ENCODE measurements at places on chromosomes 12 and 14.

DNA sequence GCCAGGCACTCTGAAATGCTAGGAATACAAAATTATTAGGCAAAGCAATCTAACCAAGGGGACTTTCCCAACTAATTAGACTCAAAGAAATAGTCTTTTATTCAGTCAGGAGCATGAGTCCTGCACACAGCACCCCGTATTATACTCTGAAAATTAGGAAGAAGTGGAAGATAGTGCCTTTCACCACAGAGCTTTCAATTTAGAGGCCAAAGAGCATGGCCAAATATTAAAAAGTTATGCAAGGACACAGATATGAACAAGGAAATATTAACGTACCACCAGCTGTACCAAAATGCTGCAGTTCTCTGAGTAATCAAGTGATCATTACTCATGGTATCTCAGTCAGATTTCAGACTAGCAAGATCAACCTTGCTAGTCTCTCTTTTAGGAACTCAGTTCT is 22.6 kb upstream of the MDM2 start:
- no peak for DNase-seq

DNA sequence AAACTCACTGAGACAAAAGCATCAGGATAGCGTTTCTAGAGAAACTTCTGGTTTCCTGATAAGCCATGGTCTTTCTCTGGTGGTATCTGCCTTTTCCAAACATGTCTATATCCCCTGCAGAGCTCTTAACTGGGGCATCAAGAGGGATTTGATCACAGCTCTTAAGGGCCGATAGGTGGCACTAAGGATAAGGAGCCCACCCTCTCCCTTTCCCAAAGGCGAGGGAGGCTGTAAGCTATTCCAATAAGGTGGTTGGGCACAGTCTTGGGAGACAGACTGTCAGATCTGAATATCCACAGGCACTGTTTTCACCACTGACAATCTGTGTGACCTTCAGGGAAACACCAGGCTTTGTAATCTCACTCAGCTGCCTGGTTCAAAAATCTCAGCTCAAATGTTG is 206.0 kb downstream of the ADGRD1 start:
- DNase-seq: no peak

DNA sequence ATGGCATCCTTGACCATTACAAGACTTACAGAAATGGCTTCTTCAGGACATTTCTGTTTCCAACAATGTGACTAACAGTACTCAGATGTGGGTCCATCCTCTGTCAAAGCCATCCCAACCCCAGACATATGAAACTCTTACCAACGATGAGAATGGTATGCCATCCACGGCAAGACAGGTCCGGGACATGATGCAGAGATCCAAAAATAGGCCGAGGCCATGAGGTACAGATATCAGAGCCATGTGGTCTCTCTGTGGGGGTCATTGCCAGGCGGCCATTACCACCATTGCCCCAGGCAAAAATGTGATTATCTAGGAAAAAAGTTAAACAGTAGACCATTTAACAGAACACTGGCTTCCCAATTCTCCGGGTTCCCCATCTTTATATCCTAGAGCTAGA is 27.5 kb downstream of the ZC2HC1C start:
- no peak for DNase-seq

GRCh38 chr12:65229441-65229840 is 49.0 kb upstream of the MSRB3 start:
- DNase-seq: no peak

DNA sequence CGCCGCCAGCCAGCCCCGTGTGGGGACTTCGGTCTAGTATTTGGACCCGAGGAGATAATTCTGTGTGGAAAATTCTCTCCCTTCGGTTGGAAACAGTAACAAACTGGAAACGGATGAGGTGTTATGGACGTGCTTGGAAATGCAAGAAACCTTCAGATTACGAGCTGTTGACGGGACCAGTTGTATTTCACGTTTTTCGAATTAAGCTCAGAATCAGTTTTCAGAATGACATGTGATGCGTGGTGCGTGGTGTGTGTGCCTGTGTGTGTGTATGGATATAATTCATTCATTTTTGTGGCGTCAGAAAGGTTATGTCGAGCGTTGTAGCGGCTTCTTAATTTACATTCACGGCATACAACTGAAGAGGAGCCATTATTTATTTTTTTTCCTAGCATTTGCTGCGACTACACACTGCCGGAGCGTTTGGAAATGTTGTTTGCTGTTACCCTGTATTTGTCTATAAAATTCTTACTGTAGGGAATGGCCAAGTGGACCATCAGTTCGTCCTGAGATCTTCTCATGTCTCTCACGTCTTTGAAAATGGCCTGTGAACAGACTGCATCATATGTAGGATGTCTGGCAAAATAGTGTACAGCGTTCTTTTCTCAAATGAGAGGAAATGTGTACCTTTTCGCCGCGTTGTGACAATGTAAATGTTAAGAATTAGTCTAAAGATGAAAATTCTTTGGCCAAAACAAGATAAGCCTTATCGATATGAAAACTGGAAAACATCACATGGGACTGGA is 1.3 kb downstream of the TRAF3 start:
- peak; percentile 23 for DNase-seq

DNA sequence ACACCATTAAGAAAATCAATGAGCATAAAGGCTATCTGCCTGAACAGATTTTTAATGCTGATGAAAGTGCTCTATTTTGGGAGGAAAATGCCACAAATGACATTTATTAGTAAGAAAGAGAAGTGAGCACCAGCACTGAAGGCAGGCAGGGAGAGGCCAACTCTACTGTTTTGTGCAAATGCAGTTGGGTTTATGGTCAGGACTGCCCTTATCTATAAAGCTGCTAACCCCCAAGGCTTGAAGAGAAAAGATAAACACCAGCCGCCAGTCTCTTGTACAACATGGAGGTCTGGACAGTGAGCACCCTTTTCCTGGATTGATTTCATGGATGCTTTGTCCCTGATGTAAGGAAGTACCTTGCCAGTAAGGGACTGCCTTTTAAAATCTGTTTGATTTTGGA is 246.8 kb upstream of the SFSWAP start:
- DNase-seq: no peak

DNA sequence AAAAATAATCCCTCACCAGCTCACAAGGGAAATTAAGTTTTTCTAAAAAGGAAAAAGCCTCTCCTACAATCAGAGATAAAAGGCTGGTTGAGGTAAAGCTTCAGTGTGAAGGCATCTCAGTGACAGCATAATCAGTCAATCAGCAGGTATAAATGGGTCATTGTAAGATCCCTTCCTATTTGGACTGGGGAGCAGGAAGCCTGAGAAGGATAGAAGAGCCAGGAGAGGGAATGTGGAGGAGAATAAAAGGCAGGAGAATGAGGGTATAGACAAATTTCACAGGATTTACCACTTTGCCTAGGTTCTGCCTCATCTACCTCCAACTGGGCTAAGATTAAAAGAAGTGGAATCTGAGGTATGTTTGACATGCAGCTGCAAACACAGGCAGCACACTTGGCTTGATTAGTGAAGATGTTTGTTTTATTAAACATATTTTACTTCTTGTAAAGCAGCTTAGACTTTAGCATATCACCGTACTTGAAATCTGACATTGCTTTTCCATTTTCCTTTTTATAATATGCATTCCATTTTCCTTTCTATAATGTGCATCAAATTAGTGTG is 479.1 kb upstream of the USP15 start:
- no peak for DNase-seq

DNA sequence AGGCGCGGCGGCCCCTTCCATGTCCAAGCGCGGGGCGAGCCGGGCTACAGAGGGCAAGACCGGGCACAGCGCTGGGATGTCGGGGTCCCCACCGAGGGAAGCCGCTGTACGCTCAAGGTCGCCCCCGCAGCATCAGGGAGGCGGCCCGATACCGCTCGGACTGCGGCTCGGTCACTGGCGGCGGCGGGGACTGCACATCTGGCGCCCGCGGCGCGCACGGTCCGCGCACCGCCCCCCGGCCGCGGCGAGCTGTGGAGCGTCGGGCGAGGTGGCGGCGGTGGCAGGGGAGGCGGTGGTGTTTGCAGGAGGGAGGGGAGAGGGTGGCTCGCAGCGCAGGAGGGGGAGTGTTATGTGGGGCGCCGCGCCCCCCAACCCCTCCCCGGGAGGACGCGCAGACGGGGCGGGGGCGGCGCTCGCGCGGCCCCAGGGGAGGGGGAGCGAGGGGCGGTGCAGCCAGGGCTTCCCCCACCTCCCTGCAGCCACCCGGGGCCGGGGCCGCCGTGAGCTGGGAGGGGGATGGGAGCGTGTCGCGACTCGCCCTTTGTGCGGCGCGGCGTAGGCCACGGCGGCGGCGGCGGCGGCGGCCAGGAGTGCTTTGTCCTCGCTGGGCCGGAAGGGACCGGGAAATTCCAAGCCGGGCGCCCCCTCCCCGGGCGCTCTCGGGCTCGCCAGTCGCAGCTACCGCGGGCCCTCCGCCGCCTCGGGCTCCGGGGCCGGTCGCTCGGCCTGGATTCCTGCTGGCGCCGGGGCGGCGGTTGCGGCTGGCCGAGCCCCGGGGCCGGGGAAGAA is at the start of gene NUAK1:
NUAK1 (minus strand) TSS at position 322 of the 789 bp plus-strand sequence; CDS start at position 21, 301 bp downstream.
- no peak for DNase-seq

GRCh38 chr12:42686514-42687172 is 97.1 kb upstream of the PRICKLE1 start:
- DNase-seq: no peak

- DNase-seq: no peak
Measured at GRCh38 chr14:96399405-96399804, 7.5 kb downstream of the AK7 start.

- DNase-seq: no peak
Measured at GRCh38 chr14:99320621-99321235, 48.7 kb upstream of the BCL11B start.

DNA sequence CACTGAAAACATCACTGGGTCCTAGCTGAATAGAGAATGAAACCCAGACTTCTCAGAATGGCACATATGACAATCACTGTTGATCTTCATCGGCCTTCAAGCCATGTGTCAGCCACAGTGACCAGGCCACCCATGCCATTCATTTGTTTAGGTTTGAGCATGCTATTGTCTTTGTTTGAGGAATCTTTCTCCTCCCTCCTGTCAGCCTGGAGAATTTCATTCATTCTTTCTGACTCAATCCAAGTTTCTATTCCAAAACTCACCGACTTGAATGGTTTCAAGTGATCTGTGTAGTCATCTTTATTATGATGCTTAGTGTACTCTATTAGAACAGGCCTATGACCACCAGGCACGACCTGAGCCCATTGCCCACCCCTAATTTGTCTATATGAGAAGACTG is 106.3 kb downstream of the ETNK1 start:
- no peak for DNase-seq

GRCh38 chr12:45216983-45217485 is 1.1 kb downstream of the ANO6 start:
- DNase-seq: no peak
